Activated CD8-positive, alpha-beta memory T cell treated with anti-CD3 and anti-CD28 coated beads, Interleukin-2, amount 10 ng/mL, durations not matched to agents 7 days and 5 days (primary cell): ENCODE measurements at places on chromosomes 4 and X. TPM values are rescaled to one million over a fixed set of nuclear protein-coding genes. Genes with fewer than 3 reads are reported as not detected.

P2RY10 gene
- total RNA-seq, result 69.3 TPM

MAGEA10 gene
- total RNA-seq, result not detected

GABRE gene
- total RNA-seq, result not detected

UGT2B7 gene
- total RNA-seq, result not detected

MBNL3 gene
- 25.1 TPM for total RNA-seq

TCEAL7 gene
- not detected for total RNA-seq

SPACA5 gene
- not detected for total RNA-seq

GPC3 gene
- not detected for total RNA-seq

PRDM8 gene
- 21.7 TPM for total RNA-seq

PNMA3 gene
- total RNA-seq, result 1.0 TPM

PROM1 gene
- total RNA-seq, result not detected

DGKK gene
- total RNA-seq, result not detected

HTN3 gene
- total RNA-seq, result not detected

FRMD7 gene
- total RNA-seq, result not detected

DUSP9 gene
- total RNA-seq, result 0.09 TPM

CYLC1 gene
- total RNA-seq, result not detected

EREG gene
- not detected for total RNA-seq

HDX gene
- 1.5 TPM for total RNA-seq

FGB gene
- not detected for total RNA-seq

FAM53A gene
- total RNA-seq, result 1.6 TPM

PRDM5 gene
- not detected for total RNA-seq

DCAF12L2 gene
- not detected for total RNA-seq

GYPB gene
- total RNA-seq, result not detected

NIPAL1 gene
- total RNA-seq, result 1.4 TPM

HSD17B13 gene
- 0.09 TPM for total RNA-seq

PDZD4 gene
- 0.07 TPM for total RNA-seq

GYG2 gene
- not detected for total RNA-seq

FRG2 gene
- not detected for total RNA-seq

ARHGAP6 gene
- total RNA-seq, result not detected

CCDC149 gene
- total RNA-seq, result not detected

ATP1B4 gene
- total RNA-seq, result not detected

NAP1L2 gene
- total RNA-seq, result 1.6 TPM

CXorf65 gene
- total RNA-seq, result 18.3 TPM

PLK4 gene
- 60.1 TPM for total RNA-seq

PASD1 gene
- total RNA-seq, result not detected

RPL36A gene
- total RNA-seq, result 178 TPM

SUPT20HL2 gene
- total RNA-seq, result not detected

DSPP gene
- total RNA-seq, result not detected

SMARCA1 gene
- not detected for total RNA-seq

ENAM gene
- total RNA-seq, result not detected

BMP3 gene
- not detected for total RNA-seq

ESX1 gene
- total RNA-seq, result not detected

TTC29 gene
- total RNA-seq, result not detected

EMCN gene
- not detected for total RNA-seq

TDO2 gene
- total RNA-seq, result not detected

RAB39B gene
- total RNA-seq, result 12.9 TPM

STK32B gene
- total RNA-seq, result not detected

TEX13B gene
- total RNA-seq, result not detected

SH3RF1 gene
- 0.35 TPM for total RNA-seq

CTAG1B gene
- not detected for total RNA-seq

MAGEC1 gene
- total RNA-seq, result not detected

WNK3 gene
- total RNA-seq, result 0.03 TPM

HMGB3 gene
- total RNA-seq, result 47.3 TPM

ADGRG2 gene
- not detected for total RNA-seq

AKAP4 gene
- not detected for total RNA-seq

C4orf36 gene
- not detected for total RNA-seq

INTS12 gene
- total RNA-seq, result 20.4 TPM

MAGEE2 gene
- not detected for total RNA-seq

SPP1 gene
- not detected for total RNA-seq

NKX6-1 gene
- not detected for total RNA-seq
